ENCODE measurements at places on chromosomes 4 and X.
A peak's percentile ranks its signal among the peaks of the same experiment; 100 is the strongest.

GRCh38 chrX:119758731-119759247, 401 bp downstream of the SOWAHD start:
- DNase-seq: no peak

DNA sequence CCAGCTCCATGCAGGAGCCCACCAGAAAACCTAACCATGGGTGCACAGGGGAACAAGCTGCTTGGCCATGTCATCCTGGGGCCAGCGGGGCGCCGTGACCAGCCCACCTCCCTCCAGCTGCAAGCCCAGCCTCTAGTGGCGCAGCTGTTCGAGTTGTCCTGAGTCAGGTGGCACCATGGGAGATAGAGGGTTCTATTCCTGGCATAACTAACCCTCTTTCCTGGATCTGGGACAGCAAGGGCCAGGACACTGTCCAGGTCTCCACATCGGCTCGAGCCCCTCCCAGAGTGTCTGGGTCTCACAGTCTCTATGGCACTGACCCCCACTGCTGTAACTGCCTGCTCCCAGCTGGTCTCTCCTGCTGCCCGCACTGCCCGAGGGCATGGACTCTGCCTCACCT, 16.7 kb downstream of the ABLIM2 start:
- no peak for DNase-seq

- DNase-seq: no peak
Measured at GRCh38 chr4:87865960-87866598, 33.3 kb downstream of the MEPE start.

- DNase-seq: no peak
Measured at GRCh38 chr4:165343353-165344191, 16.1 kb downstream of the MSMO1 start.

DNA sequence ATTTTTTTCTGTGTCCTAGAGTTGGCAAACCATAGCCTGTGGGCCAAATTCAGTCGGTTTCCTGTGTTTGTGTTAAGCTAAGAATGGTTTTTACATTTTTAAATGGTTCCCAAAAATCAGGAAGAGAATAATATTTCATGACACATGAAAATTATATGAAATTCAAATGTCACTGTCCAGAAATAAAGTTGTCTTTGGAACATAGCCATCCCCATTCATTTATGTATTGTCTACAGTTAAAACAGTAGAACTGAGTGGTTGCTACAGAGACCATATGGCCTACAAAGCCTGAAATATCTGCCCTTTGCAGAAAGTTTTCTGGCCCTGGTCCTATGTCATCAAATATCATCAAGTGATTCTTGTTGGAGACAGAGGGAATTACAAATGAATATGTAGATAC, 15.5 kb downstream of the FRMPD4 start:
- DNase-seq: no peak

GRCh38 chr4:3196670-3197359, 52.1 kb upstream of the MSANTD1 start:
- DNase-seq: no peak

- no peak for DNase-seq
Measured at GRCh38 chrX:30504309-30504708, 73.3 kb downstream of the TASL start.

DNA sequence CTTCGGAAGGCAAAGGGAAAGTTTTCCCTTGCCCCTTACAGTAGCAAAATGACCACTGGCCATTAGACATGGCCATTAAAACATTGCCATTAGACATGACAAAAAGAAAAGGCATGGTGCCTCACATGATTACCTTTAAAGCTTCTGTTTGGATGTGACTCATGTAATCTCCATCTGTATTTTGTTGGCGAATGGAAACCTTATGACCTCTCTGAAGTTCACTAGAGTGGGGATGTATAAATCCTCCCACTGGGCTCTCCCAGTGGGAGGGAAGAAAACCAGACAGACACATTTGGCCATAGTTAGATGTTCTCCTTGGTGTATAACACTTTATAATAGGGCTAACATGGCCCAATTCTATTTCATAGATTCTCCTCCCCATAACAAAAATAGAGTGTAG, 152.6 kb downstream of the MAGEB17 start:
- DNase-seq: no peak

- DNase-seq: no peak
Measured at GRCh38 chr4:6119507-6120020, 80.8 kb downstream of the JAKMIP1 start.

DNA sequence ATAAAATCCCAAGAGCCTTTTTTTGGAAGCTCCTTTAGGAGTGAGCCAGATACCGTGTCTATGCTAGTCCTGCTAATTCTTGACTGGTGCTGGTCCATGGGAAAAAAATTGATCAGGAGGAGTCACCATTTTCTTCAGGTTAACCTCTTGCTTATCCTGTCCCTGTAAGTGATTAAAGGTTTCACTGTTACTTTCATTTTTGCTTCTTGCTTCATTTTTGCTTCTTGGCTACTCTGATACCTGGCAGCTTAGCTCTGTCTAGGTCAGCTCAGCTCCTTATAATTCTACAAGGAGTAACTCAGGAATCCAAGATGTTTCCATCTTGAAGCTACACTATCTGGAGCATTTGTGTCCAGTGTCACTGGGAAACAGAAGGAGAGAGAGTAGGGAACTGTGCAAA, 45.7 kb downstream of the AFM start:
- no peak for DNase-seq

GRCh38 chr4:88159229-88159725, 838 bp upstream of the ABCG2 start:
- no peak for DNase-seq

DNA sequence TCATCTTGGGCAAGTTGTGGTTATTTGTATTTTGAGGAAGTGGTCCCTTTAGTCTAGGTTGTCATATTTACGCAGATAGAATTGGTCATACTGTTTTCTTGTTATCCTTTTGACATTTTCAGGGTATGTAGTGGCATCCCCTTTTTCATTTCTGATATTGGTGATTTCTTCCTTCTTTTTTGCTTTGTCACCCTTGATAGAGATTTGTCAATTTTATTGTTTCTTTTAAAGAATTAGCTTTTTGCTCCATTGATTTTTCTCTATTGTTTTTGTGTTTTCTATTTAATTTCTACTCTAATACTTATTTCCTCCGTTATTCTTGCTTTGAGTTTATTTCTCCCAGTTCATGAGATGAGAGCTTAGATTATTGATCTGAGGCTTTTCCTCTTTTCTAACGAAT, 87.7 kb downstream of the CPEB2 start:
- DNase-seq: no peak

DNA sequence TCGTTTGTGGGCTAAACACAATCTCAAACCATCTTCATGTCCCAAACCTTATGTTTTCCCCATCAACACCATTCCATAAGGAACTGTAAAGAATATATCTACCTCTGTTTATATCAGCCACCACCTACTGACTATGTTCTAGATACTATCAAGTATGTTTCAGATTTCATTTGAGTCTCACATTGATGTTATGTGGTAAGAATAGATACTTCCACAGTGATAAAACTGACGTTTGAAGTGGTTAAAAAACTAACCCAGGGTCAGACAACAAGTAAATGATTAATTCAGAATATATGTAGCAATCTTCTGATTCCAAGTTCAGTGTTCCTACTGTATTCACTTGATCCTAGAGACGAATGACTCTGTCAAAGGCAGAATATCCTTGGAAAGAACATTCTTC, 156.8 kb upstream of the RASGEF1B start:
- DNase-seq: no peak

- no peak for DNase-seq
Measured at GRCh38 chr4:185358959-185359358, 36.8 kb downstream of the LRP2BP start.

DNA sequence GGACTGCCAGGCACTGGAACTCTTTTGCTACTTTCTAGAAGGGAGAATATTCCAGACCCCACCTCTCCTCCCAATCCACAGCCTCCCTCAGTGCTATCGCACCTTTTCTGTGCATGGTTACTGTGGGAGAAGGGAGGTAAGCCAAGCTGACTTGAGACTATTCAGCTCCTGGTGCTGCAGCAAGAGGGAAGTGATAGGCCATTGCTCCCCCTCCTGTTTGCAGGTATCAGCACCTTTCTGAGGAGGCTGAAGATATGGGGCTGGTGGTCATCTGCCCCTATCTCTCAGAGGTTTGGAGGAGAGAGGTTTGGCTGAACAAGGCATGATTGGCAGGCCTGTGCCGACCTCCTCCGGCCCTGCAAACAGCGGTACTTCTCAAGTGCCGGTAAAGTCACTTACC, 103.3 kb upstream of the GATB start:
- DNase-seq: no peak

DNA sequence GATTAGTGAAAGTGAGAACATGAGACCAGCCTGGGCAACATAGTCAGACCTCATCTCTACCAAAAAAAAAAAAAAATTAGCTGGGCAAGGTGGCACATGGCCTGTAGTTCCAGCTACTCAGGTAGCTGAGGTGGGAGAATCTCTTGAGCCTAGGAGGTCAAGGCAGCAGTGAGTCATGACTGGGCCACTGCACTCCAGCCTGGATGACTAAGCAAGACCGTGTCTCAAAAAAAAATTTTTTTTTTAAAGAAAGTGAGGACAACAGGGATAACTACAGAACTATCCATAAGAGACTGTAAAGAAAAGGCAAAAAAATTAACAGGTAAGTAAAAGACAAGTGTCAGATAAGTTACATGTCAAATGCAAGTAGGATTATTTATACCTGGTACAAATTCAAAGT, 13.5 kb upstream of the SPP1 start:
- no peak for DNase-seq

- peak; percentile 43 for DNase-seq
Measured at GRCh38 chrX:150482537-150483206, 85.7 kb upstream of the MTM1 start.

DNA sequence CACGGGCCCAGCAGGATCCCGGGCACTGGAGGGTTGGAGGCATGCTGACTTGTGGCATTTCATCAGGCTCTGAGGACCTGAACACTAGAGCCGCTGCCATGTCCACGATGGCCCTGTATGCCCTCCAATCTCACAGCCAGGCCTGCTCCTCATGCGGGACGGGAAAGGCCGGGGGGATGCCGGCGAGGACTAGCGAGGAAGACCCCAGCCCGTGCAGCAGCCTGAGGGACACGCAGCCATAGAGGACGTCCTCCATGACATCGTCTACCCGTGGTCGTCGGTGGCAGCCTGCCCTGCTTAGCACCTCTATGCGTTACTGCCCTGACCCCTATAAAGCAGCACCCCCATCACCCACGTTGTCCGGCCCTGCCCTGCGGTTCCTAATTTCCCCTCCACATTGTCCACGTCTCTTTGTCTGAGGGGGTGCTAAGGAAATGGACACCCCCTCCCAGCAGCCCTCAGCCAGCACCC, 32.6 kb downstream of the HMX1 start:
- DNase-seq: no peak
